ENCODE measurements at places on chromosomes 13 and 19. TPM values are rescaled to one million over a fixed set of nuclear protein-coding genes. Genes with fewer than 3 reads are reported as not detected.

DNA sequence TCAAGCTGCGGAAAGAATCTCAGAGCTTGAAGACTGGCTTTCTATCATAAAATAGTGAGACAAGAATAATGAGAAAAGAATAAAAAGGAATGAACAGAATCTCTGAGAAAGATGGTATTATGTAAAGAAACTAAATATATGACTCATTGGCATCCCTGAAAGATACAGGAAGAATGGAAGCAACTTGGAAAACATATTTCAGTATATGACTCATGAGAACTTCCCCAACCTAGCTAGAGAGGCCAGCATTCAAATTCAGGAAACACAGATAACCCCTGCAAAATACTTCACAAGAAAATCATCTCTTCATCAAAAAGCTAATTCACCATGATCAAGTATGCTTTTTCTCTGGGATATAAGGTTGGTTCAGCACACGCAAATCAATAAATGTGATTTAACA lies 2318.0 kb downstream of the PCDH9 start:
- no peaks in the 10 kb centered on the region for H3K4me1 ChIP-seq
- DNase-seq, result no peak
- no peak overlapping the region for H3K27ac ChIP-seq
- no peaks in the 10 kb centered on the region for H3K27me3 ChIP-seq
- H3K4me3 ChIP-seq, result no peak overlapping the region
- no peaks in the 10 kb centered on the region for H3K36me3 ChIP-seq

DNA sequence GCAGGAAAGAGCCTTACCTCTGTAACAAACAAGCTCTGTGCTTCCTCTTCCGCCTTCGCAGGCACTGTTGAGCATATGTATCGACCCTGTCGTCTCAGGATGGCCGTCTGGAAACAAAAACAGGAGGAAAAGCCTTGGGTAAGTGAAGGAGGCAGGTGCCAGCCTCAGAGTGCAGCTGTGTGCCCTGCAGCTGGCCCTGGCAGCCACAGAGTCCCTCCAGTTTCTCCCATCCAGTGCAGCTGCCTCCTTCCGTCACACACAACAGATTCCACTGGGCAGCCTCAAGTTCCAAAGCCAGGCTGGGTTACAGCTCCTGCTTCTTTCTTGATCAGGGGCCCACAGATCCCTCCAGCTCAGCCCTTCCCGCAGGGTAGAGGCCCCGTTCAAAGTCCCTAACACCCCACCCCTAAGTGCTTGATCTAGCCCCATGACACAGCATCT lies 47.7 kb downstream of the DOCK9 start:
- H3K27me3 ChIP-seq, result no peaks in the 10 kb centered on the region
- H3K36me3 ChIP-seq, result no peaks in the 10 kb centered on the region
- no peak overlapping the region for H3K4me3 ChIP-seq
- H3K4me1 ChIP-seq, result peaks cover 14% of the 10 kb centered on the region

Gene RFPL4A
- total RNA-seq, result not detected

- H3K4me1 ChIP-seq, result no peaks in the 10 kb centered on the region
- H3K36me3 ChIP-seq, result no peaks in the 10 kb centered on the region
- DNase-seq, result no peak
- H3K4me3 ChIP-seq, result no peak overlapping the region
- no peak overlapping the region for H3K27ac ChIP-seq
These were observed 34.9 kb upstream of the UQCRFS1 start for GRCh38 chr19:29247872-29248271.

DNA sequence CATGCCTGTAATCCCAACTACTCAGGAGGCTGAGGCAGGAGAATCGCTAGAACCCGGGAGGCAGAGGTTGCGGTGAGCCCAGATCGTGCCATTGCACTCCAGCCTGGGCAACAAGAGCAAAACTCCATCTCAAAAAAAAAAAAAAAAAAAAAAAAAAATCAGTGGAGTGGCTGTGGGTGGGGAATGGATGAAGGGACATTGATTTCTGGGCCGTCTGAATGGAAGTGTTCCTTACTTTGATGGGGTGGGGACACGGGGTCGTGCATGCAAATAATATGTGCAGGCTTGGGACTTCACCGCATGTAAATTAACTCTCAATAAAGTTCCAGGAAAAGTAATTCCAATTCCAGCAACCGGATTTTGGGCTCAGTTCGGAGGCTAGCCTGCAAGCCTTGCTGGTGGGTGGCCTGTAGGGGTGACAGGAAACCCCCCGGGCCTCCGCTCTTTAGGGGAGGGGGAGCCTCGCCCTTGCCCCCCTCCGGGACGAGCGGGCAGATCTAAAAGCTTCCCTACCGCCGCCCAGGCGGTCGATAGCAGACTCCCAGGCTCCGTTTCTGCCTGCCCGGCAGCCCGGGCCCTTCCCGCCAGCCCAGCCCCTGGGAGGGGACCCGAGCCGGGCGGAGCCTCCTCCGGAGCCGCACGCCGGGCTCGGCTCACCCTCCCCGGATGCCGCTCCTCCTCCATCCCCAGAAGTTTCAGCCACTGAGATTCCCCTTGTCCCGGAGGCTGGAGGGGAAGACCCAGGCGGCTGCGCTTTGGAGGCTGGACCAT lies 48.0 kb upstream of the ADGRE5 start:
- no peak overlapping the region for H3K27ac ChIP-seq
- H3K4me3 ChIP-seq, result peak overlapping the region; percentile 39
- no peaks in the 10 kb centered on the region for H3K4me1 ChIP-seq
- DNase-seq, result peak; percentile 34
- no peaks in the 10 kb centered on the region for H3K36me3 ChIP-seq
- H3K27me3 ChIP-seq, result peaks cover 3% of the 10 kb centered on the region

- H3K27ac ChIP-seq, result no peak overlapping the region
- no peaks in the 10 kb centered on the region for H3K27me3 ChIP-seq
- H3K36me3 ChIP-seq, result no peaks in the 10 kb centered on the region
- no peak overlapping the region for H3K4me3 ChIP-seq
These were observed 6.7 kb upstream of the KATNAL1 start for GRCh38 chr13:30314069-30314468.

- no peaks in the 10 kb centered on the region for H3K36me3 ChIP-seq
- H3K27ac ChIP-seq, result no peak overlapping the region
- H3K4me1 ChIP-seq, result peaks cover 5% of the 10 kb centered on the region
- no peak for DNase-seq
These were observed 144.2 kb downstream of the FOXO1 start for GRCh38 chr13:40522282-40522681.

DNA sequence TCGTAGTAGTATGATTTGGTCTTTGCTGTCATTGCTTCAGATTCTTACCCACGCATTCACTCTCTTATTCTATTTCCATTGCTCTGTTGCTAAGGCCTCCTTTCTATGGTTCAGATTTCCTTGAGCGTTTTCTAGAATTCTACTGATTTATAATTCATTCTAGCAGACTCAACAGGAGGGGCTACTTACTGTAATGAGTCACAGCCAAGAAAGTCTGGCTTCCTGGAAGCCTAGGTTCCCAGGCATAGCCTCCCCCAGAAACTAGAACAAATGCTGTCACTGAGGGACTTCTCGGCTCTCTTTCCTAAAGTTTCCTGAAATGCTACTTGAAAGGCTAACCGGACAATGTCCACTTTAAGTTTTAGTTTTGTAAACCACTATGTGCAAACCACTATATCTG lies 47.7 kb upstream of the SPATA13 start:
- H3K27me3 ChIP-seq, result no peaks in the 10 kb centered on the region
- H3K27ac ChIP-seq, result peak overlapping the region; percentile 42
- no peaks in the 10 kb centered on the region for H3K36me3 ChIP-seq
- no peak overlapping the region for H3K4me3 ChIP-seq
- no peak for DNase-seq
- H3K4me1 ChIP-seq, result no peaks in the 10 kb centered on the region

Gene HDGFL2
- total RNA-seq, result 29.7 TPM

Gene RXFP2
- not detected for total RNA-seq

Gene EPS8L1
- 1.1 TPM for total RNA-seq

GRCh38 chr19:41849067-41849466 lies 4.2 kb downstream of the DMRTC2 start:
- no peaks in the 10 kb centered on the region for H3K36me3 ChIP-seq
- H3K4me1 ChIP-seq, result no peaks in the 10 kb centered on the region
- no peak overlapping the region for H3K27ac ChIP-seq

GRCh38 chr13:74710006-74710405 lies 575.8 kb upstream of the KLF12 start:
- no peaks in the 10 kb centered on the region for H3K27me3 ChIP-seq
- no peak for DNase-seq
- H3K36me3 ChIP-seq, result no peaks in the 10 kb centered on the region
- H3K4me1 ChIP-seq, result no peaks in the 10 kb centered on the region
- no peak overlapping the region for H3K4me3 ChIP-seq
- no peak overlapping the region for H3K27ac ChIP-seq

GRCh38 chr19:14106840-14107239 lies 10.7 kb downstream of the PRKACA start:
- H3K4me1 ChIP-seq, result no peaks in the 10 kb centered on the region
- peaks cover 39% of the 10 kb centered on the region for H3K36me3 ChIP-seq
- DNase-seq, result peak; percentile 53

DNA sequence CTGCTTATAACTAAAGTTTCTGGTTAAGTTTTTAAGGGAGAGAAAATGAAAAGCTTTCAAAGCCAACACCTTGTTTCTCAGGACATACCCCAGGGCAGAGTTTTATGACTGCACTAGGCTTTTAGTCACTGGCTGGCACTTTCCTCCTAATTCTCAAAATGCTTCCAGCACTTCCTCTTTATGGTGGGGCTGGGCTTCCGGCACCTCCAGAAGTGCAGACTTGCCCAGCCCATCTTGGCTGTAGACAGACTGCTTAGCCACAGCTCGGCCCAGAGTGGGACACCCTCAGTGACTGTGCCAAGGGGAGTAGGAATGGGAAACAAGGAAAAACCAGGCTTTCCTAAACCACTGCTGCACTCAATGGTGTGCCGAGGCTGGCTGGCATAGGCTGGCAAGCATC lies 23.2 kb upstream of the GTF3A start:
- H3K4me3 ChIP-seq, result no peak overlapping the region
- peaks cover 17% of the 10 kb centered on the region for H3K27me3 ChIP-seq
- H3K4me1 ChIP-seq, result no peaks in the 10 kb centered on the region
- no peaks in the 10 kb centered on the region for H3K36me3 ChIP-seq

Gene CC2D1A
- total RNA-seq, result 30.2 TPM

Gene CEACAM4
- total RNA-seq, result 0.23 TPM

- H3K36me3 ChIP-seq, result no peaks in the 10 kb centered on the region
- no peaks in the 10 kb centered on the region for H3K27me3 ChIP-seq
- DNase-seq, result peak; percentile 64
- no peak overlapping the region for H3K4me3 ChIP-seq
- H3K27ac ChIP-seq, result no peak overlapping the region
- H3K4me1 ChIP-seq, result no peaks in the 10 kb centered on the region
These were observed 81.6 kb downstream of the DPF1 start for GRCh38 chr19:38142176-38143035.

Gene PSG2
- total RNA-seq, result not detected

- no peak overlapping the region for H3K27ac ChIP-seq
- no peak overlapping the region for H3K4me3 ChIP-seq
- H3K27me3 ChIP-seq, result no peaks in the 10 kb centered on the region
- peaks cover 15% of the 10 kb centered on the region for H3K4me1 ChIP-seq
- H3K36me3 ChIP-seq, result no peaks in the 10 kb centered on the region
- no peak for DNase-seq
These were observed 423.3 kb downstream of the SPRY2 start for GRCh38 chr13:79917628-79918027.

- H3K4me3 ChIP-seq, result no peak overlapping the region
- H3K27me3 ChIP-seq, result no peaks in the 10 kb centered on the region
These were observed 221.7 kb upstream of the GPC6 start for GRCh38 chr13:93004919-93005318.

Gene ZSCAN1
- total RNA-seq, result 0.32 TPM

Gene C19orf44
- 3.5 TPM for total RNA-seq

- H3K4me3 ChIP-seq, result peak within 1 kb of the TSS; percentile 89
- peak; percentile 94 for DNase-seq
- no peaks in the 10 kb centered on the region for H3K4me1 ChIP-seq
- peaks cover 4% of the 10 kb centered on the region for H3K27me3 ChIP-seq
- H3K27ac ChIP-seq, result peak within 1 kb of the TSS; percentile 100
These were observed at the start of gene TPM4 for GRCh38 chr19:16076154-16076957. TSS of gene TPM4 (plus strand) at chr19:16076495. CDS start at chr19:16076566, 71 bp downstream.

Gene OR7G2
- not detected for total RNA-seq

DNA sequence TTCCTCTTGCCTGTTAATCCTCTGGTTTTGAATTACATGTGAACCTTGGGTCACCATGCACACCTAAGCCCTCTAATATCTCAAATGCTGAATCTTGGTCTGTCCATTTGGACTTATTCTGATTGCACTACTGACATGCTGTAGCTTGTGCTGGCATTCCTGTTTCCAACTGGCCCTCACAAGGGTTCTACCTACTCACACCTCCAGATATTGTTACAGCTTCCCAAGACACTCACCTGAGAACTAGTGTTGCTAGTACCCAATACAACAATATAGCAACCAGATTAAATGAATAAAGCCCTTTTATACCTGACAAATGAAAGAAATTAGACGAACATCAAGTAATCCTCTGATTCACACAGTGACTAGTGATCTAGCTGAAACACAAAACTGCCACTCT lies 16.6 kb downstream of the TEX30 start:
- peaks cover 4% of the 10 kb centered on the region for H3K4me1 ChIP-seq
- no peaks in the 10 kb centered on the region for H3K27me3 ChIP-seq
- H3K36me3 ChIP-seq, result no peaks in the 10 kb centered on the region
- no peak overlapping the region for H3K27ac ChIP-seq
- no peak for DNase-seq
- H3K4me3 ChIP-seq, result no peak overlapping the region

- H3K4me1 ChIP-seq, result peaks cover 42% of the 10 kb centered on the region
- H3K27ac ChIP-seq, result peak overlapping the region; percentile 99
- H3K36me3 ChIP-seq, result peaks cover 9% of the 10 kb centered on the region
- peak overlapping the region; percentile 96 for H3K4me3 ChIP-seq
These were observed 2.0 kb downstream of the ZFP36 start for GRCh38 chr19:39408392-39409207.

GRCh38 chr19:56765137-56765536 lies 75.4 kb downstream of the PEG3 start:
- H3K36me3 ChIP-seq, result no peaks in the 10 kb centered on the region
- no peak overlapping the region for H3K27ac ChIP-seq
- H3K4me1 ChIP-seq, result no peaks in the 10 kb centered on the region
- H3K4me3 ChIP-seq, result peak overlapping the region; percentile 40
- no peaks in the 10 kb centered on the region for H3K27me3 ChIP-seq
- DNase-seq, result peak; percentile 68

Gene ZNF66
- total RNA-seq, result 1.7 TPM

DNA sequence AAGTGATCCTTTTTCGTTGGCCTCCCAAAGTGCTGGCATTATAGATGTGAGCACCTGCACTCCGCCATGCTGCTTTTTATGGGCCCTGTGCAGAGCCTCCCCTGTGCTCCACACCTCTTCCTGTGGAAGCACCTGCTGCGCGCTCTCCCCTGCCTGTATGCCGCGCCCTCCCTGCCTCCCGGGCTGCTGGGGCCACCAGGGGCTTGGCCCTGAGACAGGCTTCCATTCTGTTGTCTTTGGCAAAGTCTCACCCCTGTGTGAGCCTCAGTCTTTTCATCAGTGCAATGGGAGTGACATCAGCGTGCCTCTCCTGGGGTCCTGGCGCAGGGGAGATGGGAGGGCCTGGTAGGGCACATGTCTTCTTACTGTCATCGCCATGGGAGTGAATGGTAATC lies 1.3 kb downstream of the FAM174C start:
- DNase-seq, result no peak
- H3K4me3 ChIP-seq, result peak overlapping the region; percentile 66
- peaks cover 53% of the 10 kb centered on the region for H3K4me1 ChIP-seq
- peak overlapping the region; percentile 100 for H3K27ac ChIP-seq

Gene CTXN1
- 0.22 TPM for total RNA-seq

Gene C1QTNF9B
- 0.79 TPM for total RNA-seq

- no peak overlapping the region for H3K4me3 ChIP-seq
- H3K4me1 ChIP-seq, result no peaks in the 10 kb centered on the region
- no peak overlapping the region for H3K27ac ChIP-seq
- DNase-seq, result no peak
These were observed 436.7 kb downstream of the FGF9 start for GRCh38 chr13:22107549-22107948.

Gene BEST2
- total RNA-seq, result not detected

Gene ZNF69
- total RNA-seq, result 4.8 TPM

Gene KLK4
- not detected for total RNA-seq

Measured in heart right ventricle (tissue), 16 donors.